ENCODE measurements at places on chromosomes 12 and 14.

GRCh38 chr12:32197421-32197820 is 90.8 kb downstream of the BICD1 start:
- no peak for DNase-seq

- no peak for DNase-seq
Measured at GRCh38 chr12:116765271-116765670, 27.2 kb downstream of the RNFT2 start.

DNA sequence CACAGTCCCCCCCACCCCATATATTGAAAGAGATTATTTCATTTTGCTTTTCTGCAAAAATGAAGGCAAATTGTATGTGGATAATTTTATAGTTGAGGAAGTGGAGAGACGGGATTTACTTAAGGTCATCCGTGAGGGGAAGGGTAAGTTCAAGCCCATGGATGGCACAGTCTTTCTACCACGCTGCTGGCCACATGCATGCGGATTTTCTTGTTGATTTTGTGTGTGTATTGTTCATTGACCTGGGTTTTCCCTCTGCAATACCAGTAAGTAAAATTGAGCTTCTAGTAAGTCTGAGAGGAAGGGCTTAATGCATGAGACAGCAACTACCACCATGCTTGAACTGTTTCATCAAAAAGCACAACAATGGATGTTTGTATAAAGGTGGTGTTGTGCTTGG is 35.1 kb downstream of the ACACB start:
- DNase-seq = no peak

GRCh38 chr14:21068521-21069387 is 1.4 kb upstream of the ARHGEF40 start:
- DNase-seq = no peak

DNA sequence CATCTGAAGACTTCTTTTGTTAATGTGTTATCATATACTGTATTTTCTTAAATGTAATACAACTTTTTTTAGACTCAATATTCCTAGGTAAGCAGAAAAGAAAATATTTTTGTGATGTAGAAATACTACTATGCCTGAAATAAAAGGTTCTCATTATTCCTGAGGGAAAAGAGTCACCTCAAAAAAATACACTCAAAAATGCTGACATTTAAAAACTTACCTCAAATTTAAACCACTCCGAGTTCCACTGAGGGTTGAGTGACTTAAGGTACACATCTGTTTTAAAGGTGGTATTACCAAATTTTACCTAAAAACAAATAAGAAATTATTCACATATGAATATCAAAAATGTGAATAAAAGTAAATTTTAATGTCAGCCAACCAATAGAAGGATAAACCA is 9.3 kb downstream of the C2CD5 start:
- no peak for DNase-seq

GRCh38 chr14:22107753-22108152 is 434.1 kb upstream of the OR4E1 start:
- no peak for DNase-seq

DNA sequence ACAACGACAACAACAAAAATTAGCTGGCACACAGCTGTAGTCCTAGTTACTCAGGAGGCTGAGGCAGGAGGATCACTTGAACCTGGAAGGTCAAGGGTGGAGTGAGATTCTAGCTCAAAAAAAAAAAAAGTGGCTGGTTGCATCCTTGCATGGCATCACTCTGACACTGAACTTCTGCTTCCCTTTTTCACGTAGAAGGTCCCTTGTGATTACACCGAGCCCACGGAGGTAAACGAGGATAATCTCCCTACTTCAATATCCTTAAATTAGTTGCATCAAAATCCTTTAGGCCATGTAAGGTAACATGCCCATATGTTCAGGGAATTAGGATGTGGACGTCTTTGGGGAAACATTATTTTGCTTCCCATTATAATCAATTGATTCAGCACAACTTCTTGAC is 4.0 kb upstream of the PPP4R4 start:
- DNase-seq = no peak

DNA sequence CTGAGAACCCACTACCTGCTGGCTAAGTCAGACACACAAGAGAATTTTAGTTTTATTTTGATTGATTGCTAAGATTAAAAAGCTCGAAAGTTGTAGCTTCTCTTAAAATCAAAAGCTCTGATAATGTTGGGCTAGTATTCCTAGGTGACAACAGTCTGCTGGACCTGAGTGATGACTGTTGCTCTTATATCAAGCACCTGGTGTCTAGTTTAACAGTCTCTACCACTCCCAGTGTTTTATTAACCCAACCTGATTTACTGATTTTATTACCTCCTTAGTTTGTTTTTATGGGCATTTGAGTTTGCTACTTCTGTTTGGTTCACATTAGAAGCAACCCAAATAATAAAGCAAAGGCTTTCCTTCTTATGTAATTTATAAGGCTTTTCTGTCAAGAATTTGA is 41.8 kb downstream of the ATP6V1D start:
- DNase-seq = no peak

GRCh38 chr14:88380405-88380804 is 5.1 kb upstream of the SPATA7 start:
- DNase-seq = no peak

GRCh38 chr14:92880851-92881250 is 42.1 kb upstream of the CHGA start:
- DNase-seq = no peak

GRCh38 chr12:7344833-7345606 is 41.1 kb downstream of the ACSM4 start:
- no peak for DNase-seq

DNA sequence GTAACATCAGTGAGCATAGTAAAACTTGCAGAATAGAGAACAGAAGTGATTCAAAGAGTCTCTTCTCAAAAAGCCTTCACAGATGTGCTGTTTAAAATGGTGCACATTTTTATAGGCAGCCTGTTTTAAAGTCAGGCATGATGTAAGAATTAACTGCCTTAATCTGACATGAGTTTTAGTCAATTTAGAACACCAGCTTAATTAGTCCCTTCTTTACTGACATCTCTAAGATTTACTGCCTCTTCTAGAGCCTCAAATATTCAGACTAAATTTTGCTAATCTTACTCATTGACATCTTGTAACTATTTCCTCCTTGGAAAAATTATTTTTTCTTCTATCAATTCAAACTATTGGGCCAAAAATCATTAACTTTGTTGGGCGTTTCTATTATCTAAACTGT is 782.5 kb downstream of the C12orf50 start:
- DNase-seq = no peak

DNA sequence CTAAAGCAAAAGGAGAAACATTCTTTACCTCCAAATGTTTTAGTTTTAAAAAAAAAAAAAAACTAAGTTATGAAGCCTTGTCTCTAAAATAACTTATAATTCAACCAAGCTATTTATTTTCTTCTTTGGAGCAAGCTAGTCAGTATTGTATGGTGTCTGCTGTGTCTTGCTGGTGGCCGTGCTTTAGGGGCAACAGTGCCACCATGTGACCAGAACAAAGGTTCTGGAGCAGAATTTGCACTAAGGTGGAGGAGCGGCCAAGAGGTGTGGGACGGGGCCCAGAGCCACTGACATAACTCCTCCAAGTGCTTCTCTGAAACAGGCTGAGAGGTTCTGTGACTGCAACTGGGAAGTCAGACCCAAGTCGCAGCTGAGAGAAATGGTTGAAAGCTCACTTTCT is 4.5 kb downstream of the FICD start:
- no peak for DNase-seq

DNA sequence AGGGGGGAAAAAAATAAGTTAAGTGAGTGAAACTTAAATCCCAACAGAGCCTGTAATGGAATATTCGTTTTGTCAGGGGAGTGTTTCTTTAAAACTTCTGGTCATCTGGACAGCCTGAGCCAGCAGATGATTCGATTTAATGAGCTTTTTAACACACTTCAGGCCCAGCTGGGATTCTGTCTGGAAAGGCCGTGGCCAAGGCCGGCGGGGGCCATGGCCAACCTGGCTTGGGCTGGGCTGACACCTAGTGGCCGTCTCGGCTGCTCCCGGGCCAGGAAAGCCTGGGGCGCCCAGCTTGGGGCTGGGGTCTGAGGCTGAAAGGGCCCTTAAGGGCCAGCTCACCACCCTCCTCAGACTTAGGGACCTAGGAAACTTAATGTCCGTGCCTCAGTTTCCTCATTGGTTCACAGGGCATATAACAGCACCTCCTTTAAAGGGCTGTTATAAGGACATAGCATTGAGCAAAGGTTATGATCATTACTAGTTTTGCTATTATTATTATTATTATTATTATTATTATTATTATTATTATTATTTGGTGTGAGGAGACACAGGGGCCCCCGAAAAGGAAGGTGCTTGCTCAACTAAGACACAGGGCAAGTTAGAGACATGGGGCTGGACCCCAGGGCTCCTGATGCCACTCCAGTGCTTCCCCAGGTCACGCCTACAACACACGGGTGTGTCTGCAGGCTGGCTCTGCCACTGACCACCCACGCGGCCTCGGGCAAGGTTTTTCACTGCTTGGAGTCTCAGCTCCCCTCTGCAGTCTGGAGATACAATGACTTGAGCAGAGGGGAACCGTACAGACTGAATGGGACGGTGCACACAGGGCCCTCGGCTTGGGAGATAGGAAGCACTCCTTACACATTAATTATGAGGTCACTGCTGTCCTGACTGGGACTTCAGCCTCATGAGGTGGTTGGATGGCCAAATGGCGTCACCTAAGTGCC is 84.0 kb downstream of the SYNE3 start:
- no peak for DNase-seq

- no peak for DNase-seq
Measured at GRCh38 chr12:14691560-14691959, 4.8 kb downstream of the GUCY2C start.

- no peak for DNase-seq
Measured at GRCh38 chr14:70391493-70392391, 25.1 kb downstream of the SYNJ2BP start.

- DNase-seq = no peak
Measured at GRCh38 chr14:63478010-63478409, 65.2 kb downstream of the PPP2R5E start.

DNA sequence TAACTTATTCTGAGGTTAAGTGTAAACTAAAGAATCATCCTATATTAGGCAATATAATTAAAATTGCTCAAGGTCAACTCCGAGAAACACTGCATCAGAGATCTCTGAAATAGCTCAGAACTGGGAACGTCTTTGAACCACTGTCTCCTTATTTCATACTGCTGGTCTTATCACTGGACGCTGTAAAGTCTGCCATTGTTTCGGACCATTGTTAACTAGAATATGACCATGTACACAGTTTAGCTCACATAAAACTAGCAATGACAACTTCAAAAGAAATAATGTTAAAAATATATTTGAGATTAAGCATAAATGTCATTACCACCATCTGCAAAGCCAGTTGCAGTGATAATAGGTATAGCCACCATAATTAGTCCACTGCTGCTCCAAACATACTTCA is 2.9 kb downstream of the ABCD2 start:
- DNase-seq = no peak

GRCh38 chr14:100201701-100202100 is 37.2 kb upstream of the YY1 start:
- no peak for DNase-seq

GRCh38 chr14:104384776-104385071 is 194.8 kb upstream of the C14orf180 start:
- no peak for DNase-seq

DNA sequence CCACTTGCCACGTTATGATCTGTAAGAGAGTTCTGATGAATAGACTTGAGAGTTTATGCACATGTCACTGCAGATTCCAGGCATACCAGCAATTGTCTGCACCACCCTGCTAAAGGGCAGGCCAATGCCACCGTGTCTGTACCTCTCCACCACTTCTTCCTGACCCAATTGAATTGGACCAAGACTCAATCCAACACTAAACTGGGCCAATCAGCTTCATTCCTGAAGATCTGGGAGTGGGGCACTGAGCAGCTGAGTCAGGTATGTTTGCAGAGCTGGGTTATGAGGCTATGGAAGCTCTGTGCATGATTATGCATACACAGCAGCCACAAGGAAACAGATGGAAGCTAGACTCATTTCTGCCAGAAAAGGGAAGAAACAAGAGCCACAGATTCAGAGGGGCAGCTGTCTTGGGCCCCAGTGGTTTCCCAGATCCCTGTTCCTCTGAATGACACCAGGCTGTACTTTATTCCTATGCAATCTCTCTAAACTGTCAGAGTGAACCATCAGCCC is 28.0 kb downstream of the DAO start:
- no peak for DNase-seq

- DNase-seq = no peak
Measured at GRCh38 chr14:102574281-102575159, 17.9 kb upstream of the RCOR1 start.

GRCh38 chr14:95784137-95784536 is 70.2 kb upstream of the TCL1A start:
- DNase-seq = no peak

GRCh38 chr12:131455581-131456110 is 255.2 kb upstream of the SFSWAP start:
- no peak for DNase-seq

GRCh38 chr14:70212752-70213151 is 24.0 kb upstream of the SLC8A3 start:
- no peak for DNase-seq

DNA sequence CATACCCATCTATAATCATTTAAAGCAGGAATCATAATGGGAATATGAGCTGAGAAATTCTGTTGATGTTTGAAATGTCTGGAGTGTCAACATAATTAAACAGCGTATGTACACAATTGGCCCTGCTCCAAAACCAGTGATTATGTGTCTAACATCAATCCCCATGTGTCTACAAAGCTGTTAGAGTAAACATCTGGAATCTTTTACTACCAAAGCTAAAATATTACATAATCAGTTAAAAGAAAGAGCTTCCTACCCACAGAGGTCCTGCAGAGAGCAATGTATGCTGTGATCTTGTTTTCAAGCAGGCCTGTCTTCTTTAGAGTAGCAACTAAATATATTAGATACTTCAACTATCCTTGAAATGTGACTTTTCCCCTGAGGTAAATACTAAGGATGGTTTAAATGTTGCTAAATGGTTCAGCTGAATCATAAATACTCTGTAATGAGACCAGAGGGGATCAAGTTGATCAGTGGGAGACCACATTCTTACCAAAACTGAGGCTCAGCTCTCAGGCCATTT is 74.3 kb downstream of the RASSF8 start:
- no peak for DNase-seq

DNA sequence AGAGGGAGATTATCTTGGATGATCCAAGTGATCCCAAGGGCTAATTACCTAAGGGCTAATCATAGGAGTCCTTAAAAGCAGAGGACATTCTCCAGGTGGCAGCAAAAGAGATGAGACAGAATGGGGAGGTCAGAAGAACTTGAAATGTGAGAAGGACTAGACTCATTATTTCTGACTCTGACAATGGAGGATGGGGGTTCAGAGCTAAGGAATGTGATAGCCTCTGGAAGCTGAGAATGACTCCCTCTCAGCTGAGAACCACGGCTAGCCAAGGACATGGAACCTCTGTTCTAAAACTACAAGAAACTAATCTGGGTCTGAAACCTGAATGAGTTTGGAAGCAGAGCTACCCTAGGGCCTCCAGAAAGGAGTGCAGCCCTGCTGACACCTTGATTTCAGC is 35.6 kb upstream of the ANKS1B start:
- DNase-seq = no peak

- DNase-seq = no peak
Measured at GRCh38 chr14:75107186-75107585, 19.7 kb downstream of the NEK9 start.

All from activated naive CD4-positive, alpha-beta T cell (primary cell).